ENCODE measurements at places on chromosomes 16 and 17. TPM values are rescaled to one million over a fixed set of nuclear protein-coding genes. Genes with fewer than 3 reads are reported as not detected.

The PRR14 gene
- total RNA-seq = 20.8 TPM

The EVPLL gene
- total RNA-seq = not detected

The C17orf78 gene
- not detected for total RNA-seq

The ITGB3 gene
- 66.3 TPM for total RNA-seq

The KCNJ18 gene
- total RNA-seq = not detected

The ZNF423 gene
- under 0.01 TPM for total RNA-seq

The HOXB7 gene
- total RNA-seq = 0.10 TPM

The IGF2BP1 gene
- total RNA-seq = under 0.01 TPM

The SLC22A31 gene
- total RNA-seq = not detected
